ENCODE measurements at places on chromosomes 2 and 18.

DNA sequence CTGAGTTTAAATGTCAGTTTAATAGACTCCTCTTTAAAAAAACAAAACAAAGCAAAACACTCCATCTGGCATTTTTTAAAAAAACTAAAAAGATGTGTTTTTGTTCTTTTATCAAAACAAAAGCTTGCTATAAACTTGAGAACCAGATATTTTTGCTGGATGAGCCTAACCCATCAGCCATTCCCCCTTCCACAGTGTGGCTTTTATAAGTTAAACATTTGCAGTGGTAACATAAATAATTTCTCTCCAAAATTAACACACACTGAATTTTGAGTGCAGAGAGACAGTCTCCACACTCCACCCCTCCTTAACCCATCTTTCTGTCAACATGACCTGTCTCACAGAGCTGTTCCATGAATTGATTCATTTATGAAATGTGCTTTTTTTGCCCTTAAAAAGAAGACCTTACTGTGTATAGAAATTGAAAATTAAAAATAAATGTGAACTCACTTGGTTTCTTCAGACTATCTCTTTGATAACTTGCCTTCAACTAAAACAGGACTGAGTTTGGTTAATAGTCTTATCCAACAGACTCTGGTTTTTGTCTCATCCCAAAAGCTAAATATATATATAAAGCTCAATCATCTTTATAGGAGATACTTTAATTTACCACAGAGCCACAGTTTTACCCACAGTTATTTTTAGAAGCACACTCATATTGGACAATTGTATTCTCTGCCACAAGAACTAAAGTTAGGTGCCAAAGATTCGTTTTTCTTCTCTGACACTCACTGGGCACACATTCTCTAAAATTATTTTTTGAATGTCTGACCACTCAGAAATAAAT is 64.8 kb upstream of the STK39 start:
- DNase-seq = no peak

GRCh38 chr18:78683191-78684010 is 296.2 kb upstream of the SALL3 start:
- DNase-seq = no peak

DNA sequence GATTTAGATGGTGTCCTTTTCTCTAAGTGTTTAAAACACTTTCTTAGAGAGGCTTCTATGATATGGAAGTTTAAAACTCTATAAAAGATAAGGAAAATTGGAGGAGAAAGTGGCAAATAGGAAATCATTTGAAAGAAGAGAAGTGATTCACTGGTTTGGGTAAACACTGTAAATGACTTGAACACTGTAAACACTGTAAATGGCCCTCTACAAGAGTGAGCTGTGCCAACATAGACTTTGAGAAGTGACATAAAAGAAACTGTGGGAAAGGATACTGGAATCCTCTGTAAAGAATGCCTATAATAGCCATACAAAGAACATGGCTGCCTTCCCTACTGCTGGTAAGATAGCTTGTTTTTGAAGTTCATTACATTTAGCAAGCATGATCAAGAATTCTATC is 210.9 kb upstream of the SIX3 start:
- no peak for DNase-seq

DNA sequence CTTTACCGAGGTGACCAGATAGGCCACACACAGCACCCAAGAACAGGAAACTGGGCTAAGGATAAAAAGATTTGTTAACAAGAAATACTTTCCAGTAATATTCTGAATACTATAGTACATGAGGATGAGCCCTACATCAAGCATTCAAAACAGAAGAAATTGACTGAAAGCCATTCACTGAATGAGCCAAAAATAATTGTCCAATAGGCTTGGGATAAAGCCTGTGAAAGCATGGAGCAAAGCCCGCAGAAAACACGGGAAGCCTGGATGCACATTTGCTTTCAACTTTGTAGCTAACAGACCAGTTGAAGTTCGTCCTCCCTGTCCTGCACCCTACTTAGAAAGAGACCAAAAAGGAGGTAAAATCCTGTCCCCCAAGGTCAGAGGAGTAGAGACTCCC is 56.3 kb downstream of the DIPK1C start:
- no peak for DNase-seq

GRCh38 chr2:20524412-20525040 is 77.7 kb downstream of the RHOB start:
- no peak for DNase-seq

DNA sequence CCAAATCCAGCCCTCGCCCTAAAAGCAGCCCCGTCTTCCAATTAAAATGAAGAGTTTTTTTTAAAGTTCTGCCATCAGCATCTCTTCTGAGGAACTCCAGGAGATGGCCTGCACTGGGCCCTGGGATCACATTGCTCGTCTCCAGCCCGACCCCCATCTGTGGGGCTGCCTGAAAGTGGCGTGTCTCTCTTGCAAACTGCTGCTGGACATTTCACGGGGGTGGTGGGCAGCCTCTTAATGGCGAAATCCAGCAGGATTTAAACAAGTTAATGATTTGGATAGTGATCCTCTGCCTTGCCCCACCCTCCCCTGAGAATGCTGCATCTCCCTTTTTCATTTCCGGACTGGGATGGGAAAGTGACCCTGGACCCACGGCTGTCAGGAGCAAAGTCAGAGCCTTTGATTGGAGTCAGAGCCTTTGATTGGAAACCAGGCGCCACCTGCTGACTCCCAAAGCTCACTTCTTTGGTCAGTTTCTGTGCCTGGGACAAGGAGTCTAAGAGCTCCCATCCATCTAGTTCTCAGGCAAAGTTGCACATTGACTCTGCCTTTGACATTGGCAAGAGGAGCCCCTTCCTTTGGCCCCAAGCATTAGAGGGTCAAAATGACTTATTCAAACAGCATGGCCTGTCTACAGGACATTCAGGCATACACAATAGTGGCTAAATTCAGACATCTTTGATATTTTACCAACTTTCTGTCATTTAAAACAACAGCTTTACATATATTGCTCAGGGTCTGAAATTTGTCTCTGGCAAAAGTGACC is 155.2 kb downstream of the SH3BP4 start:
- DNase-seq = no peak

- DNase-seq = no peak
Measured at GRCh38 chr18:32804134-32804888, 31.5 kb upstream of the KLHL14 start.

DNA sequence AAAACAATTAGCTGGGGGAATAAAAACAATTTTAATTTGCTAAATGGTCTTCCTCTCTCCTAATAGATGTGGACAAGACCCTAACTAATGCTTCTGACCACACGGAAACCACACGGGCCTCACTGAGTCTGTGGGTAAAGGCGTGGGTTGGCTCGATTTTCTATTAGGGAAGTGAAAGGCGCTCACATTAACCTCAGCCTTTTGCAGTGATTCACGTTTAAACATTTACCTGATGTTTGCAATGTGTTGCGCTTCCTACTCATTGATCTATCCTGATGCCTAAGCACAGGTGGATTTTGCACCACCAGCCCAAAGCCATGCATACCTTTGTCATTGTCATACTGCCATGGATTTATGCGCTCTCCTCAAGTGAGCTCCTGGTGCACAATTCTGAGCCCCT is 35.6 kb upstream of the NRP2 start:
- DNase-seq = no peak

All from cortex of kidney (tissue), 1 donor.